ENCODE measurements at places on chromosomes 3 and 15.

DNA sequence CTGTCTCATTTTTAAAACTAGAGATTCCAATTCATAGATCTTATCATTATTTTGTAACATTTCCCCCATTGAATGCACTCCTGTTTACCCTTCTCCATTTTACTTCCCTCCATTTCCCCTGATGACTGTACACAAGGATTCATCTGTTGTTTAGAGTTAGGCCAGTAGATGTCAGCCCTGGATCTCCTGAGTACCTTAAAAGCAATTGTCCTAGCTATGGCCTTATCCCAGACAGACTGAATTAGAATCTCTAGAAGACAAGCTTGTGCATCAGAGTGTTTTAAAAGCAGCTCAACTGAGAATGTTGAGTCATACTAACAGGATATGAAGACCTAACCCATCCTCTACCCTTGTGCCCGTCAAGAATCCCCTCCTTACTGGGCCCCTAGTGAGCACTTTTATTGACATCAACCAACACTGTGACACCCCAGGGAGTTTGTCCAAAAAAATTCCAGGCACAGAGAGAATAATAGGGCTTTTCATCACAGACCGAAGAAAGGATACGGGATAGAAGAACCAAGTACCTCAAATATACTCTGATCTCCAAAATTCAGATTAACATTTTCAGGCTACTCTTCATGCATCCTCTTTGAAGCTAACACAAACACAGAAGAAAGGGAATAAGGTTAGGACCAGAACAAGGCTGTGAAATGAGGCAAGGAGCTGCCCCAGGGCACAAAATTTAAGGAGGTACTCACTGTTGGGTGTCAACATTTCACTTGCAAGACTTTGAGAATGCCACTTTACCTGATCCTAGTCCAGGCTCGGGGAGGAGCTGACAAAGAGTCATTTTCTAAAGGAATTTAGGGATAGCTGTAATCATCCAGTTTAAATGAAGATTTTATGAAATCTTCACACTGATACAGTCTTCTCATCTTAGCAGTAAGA, 17.1 kb downstream of the ZBED2 start:
- DNase-seq: peak; percentile 89

- no peak for DNase-seq
Measured at GRCh38 chr3:106529738-106530137, 660.9 kb upstream of the CBLB start.

- DNase-seq: no peak
Measured at GRCh38 chr3:112467539-112467938, 31.7 kb downstream of the BTLA start.

DNA sequence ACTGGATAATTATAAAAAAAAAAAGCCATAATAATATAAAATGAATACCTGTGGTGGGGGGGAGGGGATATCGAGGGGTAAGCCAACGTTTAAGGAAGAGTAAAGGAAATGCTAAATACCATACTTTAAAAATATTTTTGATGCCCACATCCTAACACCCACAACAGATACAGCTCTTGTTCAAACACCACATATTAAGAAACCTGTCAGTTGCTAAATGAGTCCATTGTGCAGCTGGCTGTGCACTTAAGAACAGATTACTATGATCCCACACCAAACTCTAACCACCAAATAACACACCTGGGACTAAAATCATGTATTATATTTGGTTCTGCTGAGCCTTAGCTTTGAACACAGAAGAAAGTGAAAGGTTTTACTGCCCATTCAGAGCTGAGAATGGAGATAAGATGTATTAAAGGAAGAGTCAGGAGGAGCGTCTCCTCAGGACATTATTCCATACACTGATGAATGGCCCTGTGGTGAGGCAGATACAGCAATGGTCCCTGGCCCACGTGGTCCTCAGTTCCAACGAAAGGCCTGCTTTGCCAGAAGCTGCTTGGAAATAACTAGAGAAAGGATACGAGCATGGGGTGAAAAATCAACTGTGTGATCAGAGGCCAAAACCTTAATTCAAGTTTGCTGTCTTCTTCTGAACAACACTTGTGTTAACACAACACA, 515.4 kb downstream of the FOXP1 start:
- DNase-seq: no peak

GRCh38 chr3:45566951-45567411, 27.6 kb upstream of the LIMD1 start:
- DNase-seq: peak; percentile 87

DNA sequence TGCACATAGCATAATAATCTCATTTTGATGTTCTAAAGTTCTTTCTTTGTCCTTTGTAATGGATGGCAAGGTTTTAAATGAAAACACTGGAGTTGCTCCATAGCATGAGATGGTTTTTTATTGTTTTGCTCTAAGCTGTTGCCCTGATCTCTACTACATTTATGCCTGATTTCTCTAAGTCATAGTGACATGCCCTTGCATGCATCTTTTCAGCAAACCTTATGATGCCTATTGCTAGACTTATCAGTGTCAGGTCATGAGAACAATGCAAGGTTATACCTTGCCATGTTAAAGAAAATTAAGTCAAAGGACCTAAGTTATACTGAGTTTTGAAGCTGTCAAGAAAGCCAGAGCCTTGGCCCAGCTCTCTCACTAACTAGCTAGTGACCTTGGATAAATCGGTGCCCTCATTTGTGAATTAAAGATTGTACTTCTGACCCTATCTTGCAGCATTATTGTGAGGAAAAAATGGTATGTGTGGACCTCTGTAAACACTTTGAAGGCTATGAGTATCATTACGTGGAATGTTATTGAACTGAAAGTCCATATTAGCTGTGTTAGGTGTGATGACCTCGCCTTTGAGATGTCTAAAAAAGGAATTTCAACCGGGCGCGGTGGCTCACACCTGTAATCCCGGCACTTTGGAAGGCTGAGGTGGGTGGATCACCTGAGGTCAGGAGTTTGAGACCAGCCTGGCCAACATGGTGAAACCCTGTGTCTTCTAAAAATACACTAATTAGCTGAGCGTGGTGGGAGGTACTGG, 256.4 kb upstream of the UBE2E1 start:
- no peak for DNase-seq

DNA sequence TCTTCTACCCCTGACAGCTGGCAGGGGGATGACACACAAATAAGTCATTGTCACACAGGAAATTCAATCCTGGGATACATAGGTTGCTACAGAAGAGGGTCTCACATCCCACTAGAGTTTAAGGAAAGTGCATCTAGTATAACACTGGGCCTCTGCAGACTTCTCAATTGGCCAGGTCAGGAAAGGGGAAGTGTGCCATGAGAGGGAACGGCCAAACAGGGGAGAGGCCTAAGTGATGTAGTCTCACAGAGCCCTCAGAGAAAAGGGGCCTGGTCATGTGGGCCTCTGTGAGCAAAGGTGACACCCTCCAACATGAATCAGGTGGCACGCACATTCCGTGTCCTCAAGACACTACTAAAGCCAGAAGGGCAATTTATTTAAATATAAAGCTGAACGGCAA, 11.2 kb downstream of the ZXDC start:
- no peak for DNase-seq

GRCh38 chr3:135991621-135992020, 26.1 kb downstream of the PPP2R3A start:
- DNase-seq: no peak

- DNase-seq: peak; percentile 79
Measured at GRCh38 chr15:98311566-98312188, 336.7 kb upstream of the IGF1R start.

DNA sequence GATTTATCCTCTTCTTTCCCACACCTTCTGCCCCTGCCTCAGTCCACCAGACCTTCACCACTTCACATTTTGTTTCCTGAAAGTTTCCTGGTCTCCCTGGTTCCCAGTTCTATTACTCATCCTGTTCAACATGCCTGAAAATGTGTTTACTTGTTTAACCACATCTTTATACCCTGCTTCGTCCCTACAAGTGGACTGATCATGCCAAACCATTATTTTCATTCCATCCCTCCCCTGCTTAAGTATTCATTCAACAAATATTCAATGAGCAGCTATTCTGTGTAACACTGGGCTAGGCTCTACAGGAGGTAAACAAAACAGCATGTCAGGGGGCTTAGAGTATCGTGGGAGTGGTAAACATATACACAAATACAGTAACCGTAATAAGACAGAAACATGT, 5.5 kb downstream of the MYO5A start:
- DNase-seq: no peak

DNA sequence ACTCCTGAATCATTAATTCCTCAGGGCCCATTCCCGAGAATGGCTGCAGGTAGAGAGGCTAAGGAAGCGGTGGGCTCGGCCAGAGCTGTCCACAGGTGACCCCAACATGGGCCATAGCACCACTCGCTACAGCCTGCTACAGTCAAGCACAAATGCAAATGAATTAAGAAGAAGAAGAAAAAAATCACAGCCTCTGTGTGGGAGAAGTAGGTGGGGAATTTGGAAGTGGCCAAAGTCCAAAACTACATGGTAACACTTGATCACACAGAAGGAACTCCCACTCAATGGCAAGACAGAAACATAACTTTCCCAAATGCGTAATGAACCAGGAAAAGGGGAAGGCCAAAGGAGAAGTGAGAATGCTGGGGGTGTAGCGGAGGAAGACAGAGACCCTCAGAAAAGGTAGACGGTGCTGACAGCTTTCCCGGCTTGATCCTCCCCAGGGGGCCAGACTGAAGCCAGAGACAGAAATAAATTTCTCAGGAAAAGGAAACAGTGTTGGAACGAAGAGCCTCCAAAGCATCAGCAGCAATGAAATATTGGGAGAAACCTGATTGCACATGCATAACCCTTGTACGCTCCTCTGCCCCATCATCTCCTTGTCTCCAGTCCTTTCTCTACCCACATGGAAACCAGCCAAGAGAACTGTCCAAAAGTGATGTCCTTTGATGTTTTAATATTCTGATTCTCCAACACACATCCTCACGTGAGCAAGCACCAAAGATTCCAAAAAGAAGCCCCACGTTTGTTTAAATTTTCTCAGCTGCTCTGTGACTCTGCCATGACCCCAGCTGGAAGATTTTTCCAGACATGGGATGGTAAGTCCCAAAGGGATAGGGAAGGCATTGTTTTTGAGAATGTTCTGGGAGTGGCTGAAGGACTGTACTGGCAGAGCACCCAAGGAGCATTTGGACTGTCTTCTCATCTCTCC, 107.6 kb downstream of the OXNAD1 start:
- DNase-seq: peak; percentile 6

GRCh38 chr3:44974416-44974815, 1.6 kb downstream of the ZDHHC3 start:
- no peak for DNase-seq

GRCh38 chr3:33458446-33458845, 18.2 kb upstream of the UBP1 start:
- no peak for DNase-seq

DNA sequence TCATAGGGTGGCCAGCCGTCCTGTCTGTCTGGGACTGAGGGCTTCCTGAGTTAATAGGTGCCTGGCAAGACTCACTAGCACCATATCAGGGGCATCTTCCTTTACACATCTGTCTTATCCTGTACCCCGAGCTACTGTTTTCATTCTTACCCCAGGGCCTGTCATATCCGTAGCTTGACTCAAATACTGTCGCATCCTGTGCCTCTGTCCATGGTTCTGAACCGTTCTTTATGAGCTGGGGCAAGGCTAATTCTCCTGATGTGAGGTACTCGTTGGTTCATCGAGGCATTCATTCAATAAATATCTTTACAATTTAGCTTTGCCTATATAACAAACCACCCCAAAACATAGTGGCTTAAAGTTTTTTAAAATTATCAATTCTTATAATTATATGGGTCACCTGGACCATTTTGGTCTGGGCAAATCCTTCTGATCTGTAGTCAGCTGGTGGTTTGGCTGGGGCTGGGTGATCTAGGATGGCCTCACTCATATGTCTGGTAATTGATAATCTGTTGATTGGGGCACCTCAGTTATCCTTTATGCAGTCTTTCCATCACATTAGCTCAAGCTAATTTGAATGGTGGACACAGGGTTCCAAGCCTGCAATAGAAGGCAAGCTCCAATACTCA, 121.2 kb downstream of the TLE3 start:
- peak; percentile 3 for DNase-seq
